Left lung (tissue), 14 donors: ENCODE measurements at places on chromosomes 2 and 18. TPM values are rescaled to one million over a fixed set of nuclear protein-coding genes. Genes with fewer than 3 reads are reported as not detected.

GRCh38 chr18:3213300-3214059 lies 6.3 kb downstream of the MYOM1 start:
- no peaks in the 10 kb centered on the region for H3K27me3 ChIP-seq
- DNase-seq = no peak
- peaks cover 7% of the 10 kb centered on the region for H3K4me1 ChIP-seq

DNA sequence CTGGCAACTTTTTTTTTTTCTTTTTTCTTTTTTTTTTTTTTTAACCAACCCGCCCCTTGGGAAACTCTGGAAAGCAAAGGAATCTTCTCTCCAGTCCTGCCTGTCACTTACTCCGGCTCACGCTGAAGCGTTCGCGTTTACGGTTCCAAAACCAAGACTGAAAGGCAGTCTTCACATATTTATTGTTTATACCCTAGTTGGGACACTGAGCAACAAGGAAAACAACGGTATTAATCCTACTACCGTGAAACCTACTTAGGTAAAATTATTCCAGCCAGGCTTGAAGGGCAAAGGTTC lies 125.4 kb downstream of the OSBPL1A start:
- DNase-seq = no peak
- H3K4me3 ChIP-seq = peak overlapping the region; percentile 64
- H3K4me1 ChIP-seq = peaks cover 4% of the 10 kb centered on the region
- H3K27ac ChIP-seq = peak overlapping the region; percentile 92

- H3K4me3 ChIP-seq = no peak overlapping the region
- no peaks in the 10 kb centered on the region for H3K36me3 ChIP-seq
- DNase-seq = no peak
- H3K27ac ChIP-seq = peak overlapping the region; percentile 4
- H3K4me1 ChIP-seq = peaks cover 13% of the 10 kb centered on the region
Measured at GRCh38 chr18:7754258-7754657, 187.1 kb downstream of the PTPRM start.

GRCh38 chr2:100381240-100381639 lies 36.2 kb downstream of the CHST10 start:
- H3K4me3 ChIP-seq = no peak overlapping the region
- H3K27me3 ChIP-seq = no peaks in the 10 kb centered on the region
- no peaks in the 10 kb centered on the region for H3K4me1 ChIP-seq
- no peak overlapping the region for H3K27ac ChIP-seq
- H3K36me3 ChIP-seq = no peaks in the 10 kb centered on the region

DNA sequence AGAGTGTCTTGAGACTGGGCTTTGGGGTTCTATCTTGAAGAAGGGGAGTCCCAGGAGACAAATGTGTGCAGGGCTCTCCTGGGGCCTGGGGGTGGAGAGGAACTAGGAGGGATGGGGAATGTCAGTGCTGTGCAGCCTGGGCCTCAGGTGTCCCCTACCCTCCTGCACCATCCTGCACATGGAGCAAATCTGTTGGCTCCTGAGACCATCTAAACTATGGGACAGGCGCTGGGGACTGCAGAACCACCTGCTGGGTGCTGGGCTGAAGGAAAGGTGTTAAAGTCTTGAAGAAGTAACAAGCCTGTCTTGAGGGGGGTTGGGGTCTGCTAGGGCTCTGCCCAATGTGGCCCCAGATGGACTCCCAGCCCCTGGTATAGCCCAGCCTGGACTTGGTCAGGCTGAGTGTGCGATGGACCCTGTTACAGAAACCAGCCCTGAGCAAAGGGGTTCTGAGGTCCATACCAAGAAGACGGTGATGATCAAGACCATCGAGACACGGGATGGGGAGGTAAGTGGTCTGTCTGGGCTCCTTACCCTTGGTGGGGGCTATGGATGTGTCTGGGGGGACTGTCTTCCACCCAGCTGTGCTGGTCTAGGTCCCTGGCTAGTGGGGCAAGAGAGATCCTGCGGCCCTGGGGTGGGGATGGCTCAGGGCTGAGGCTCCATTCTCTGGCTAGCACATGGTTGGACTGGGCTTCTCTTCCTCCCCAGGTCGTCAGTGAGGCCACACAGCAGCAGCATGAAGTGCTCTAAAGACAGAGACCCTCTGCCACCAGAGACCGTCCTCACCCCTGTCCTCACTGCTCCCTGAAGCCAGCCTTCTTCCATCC lies 7.3 kb downstream of the DES start:
- no peaks in the 10 kb centered on the region for H3K36me3 ChIP-seq
- H3K27me3 ChIP-seq = no peaks in the 10 kb centered on the region
- H3K4me1 ChIP-seq = no peaks in the 10 kb centered on the region
- no peak overlapping the region for H3K4me3 ChIP-seq
- DNase-seq = no peak

- H3K27ac ChIP-seq = no peak overlapping the region
- no peak overlapping the region for H3K4me3 ChIP-seq
- no peaks in the 10 kb centered on the region for H3K36me3 ChIP-seq
- DNase-seq = no peak
Measured at GRCh38 chr2:43165378-43166069, 60.9 kb downstream of the ZFP36L2 start.

- no peak overlapping the region for H3K4me3 ChIP-seq
- no peak for DNase-seq
- no peak overlapping the region for H3K27ac ChIP-seq
- H3K4me1 ChIP-seq = peaks cover 30% of the 10 kb centered on the region
Measured at GRCh38 chr2:152609154-152609553, 108.1 kb downstream of the PRPF40A start.

DNA sequence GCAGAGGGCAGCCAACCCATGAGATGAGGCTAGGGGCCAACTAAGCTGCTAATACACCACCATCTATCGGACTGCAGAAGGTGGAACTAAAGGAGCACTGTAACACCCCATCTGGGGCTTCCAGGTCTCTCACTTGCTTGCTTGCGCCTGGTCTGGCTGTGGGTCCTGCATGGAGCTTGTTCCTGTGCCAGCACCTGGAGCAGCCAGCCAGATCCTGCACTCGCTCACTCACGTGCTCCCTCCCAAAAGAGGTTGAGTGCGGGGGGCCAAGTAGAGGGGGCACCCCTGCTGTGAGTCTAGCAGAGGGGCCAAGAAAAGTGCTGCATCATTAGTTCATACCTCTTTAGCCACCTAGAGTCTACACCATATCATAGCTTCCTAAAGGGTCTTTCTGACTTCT lies 250.9 kb downstream of the LRRTM4 start:
- H3K27ac ChIP-seq = no peak overlapping the region
- DNase-seq = no peak
- no peak overlapping the region for H3K4me3 ChIP-seq

CDCA7 gene
- 2.3 TPM for total RNA-seq

MOCOS gene
- total RNA-seq = 5.1 TPM

TP53I3 gene
- total RNA-seq = 123 TPM

SH3RF3 gene
- 7.6 TPM for total RNA-seq

INHBB gene
- 0.67 TPM for total RNA-seq
